Activated CD4-positive, alpha-beta T cell treated with anti-CD3 and anti-CD28 coated beads, Interleukin-2, amount 50 U/mL, for 4 hours (primary cell): ENCODE measurements at places on chromosomes 5 and 9.

GRCh38 chr5:111810112-111810511 lies 53.1 kb upstream of the NREP start:
- DNase-seq = no peak

GRCh38 chr5:136052692-136053335 lies 24.0 kb downstream of the TGFBI start:
- no peak for DNase-seq

- no peak for DNase-seq
Observed at GRCh38 chr5:2204366-2205184, 321.9 kb upstream of the IRX4 start.

DNA sequence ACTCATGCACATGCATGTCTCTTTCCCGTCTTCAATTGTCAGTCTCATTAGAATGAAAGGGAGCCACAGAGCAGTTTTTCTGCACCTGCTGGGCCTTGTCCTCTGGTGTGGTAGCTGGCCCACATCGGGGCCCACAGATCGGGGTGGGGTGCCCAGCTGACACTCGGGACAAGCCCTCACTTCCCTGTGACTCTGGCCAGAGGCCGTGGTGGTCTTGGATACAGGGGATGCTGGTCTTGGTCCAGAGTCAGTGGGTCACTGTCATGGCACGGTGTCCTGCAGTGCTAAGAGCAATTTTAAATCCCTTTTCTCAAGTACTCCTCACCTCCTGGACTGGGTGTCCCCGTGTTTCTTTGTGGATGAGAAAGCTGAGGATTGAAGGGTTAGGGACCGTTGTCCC lies 193.2 kb downstream of the CACNA1B start:
- no peak for DNase-seq

DNA sequence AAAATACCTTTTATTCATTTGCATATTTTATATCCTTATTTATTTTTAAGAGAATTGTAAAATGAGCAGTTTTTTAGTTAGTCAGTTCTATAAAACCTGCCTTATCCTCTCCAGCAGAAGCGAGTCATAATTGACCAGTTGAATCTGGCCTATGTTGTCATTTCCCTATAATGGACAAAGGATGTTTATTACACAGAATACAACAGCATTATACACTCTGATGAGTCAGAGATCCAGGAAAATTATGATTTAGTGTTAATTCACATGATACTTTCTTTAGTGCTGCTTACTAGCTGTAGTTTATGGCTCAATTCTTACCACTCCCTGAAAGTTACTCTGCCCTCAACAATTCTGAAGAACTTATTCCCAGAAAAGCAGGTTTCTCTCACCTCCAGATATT lies 26.8 kb upstream of the LURAP1L start:
- DNase-seq = no peak

DNA sequence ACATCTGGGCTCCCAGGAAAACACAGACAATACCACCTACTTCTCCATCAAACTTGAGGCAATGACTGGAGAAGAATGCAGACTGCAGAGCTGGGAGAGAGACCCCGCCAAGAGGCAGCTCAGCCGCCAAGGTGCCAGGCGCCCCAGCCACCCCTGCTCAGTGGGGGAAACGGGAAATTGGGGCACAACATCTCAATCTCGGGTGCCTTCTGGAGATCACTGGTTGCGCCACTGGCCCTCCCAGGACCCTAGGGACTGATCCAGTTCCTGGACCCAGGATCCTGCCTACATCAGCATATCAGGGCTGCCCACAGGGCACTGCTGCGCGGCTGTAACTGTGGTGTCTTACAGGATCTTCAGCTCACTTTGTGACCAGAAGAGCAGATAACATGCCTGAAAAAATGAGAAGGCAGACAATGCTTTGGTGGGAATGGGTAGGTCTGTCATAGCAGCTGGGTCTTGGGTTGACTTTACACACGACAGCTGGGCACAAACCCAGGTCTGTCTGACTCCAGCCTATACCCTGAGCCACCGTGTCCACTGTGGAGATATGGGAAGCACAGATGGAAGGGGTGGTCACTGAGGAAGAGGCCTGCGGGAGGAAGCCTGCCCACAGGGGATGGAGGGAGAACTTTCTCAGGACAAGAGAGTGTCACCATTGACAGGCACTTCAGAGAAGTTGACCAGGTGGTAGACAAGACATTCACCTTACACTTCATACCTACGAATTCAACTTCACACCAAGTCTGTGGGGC lies 135.2 kb upstream of the RAPGEF1 start:
- DNase-seq = no peak

- DNase-seq = no peak
Observed at GRCh38 chr9:124553738-124554137, 46.5 kb upstream of the NR5A1 start.

DNA sequence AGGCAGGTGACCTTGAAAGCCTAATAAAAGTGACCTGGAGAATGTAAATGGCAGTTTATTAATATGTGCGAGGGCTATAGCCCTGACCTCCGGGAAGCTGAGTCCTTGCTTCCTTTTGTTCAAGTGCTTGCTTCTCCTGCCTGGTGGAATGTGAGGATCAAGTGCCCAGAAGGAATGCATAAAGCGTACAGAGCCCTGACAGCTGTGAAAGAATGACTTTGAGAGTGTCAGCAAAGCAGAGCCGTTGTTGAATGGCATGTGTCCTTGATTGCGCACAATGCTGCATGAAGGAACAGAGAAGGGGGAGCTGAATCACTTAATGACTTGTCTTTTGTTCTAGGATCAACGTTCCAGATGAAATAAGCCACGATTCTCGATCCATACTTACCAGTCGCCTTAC lies 133.0 kb downstream of the SLF1 start:
- DNase-seq = no peak

- DNase-seq = no peak
Observed at GRCh38 chr9:19619221-19619620, 169.6 kb downstream of the SLC24A2 start.

- no peak for DNase-seq
Observed at GRCh38 chr9:105994970-105995369, 300.6 kb downstream of the TMEM38B start.

DNA sequence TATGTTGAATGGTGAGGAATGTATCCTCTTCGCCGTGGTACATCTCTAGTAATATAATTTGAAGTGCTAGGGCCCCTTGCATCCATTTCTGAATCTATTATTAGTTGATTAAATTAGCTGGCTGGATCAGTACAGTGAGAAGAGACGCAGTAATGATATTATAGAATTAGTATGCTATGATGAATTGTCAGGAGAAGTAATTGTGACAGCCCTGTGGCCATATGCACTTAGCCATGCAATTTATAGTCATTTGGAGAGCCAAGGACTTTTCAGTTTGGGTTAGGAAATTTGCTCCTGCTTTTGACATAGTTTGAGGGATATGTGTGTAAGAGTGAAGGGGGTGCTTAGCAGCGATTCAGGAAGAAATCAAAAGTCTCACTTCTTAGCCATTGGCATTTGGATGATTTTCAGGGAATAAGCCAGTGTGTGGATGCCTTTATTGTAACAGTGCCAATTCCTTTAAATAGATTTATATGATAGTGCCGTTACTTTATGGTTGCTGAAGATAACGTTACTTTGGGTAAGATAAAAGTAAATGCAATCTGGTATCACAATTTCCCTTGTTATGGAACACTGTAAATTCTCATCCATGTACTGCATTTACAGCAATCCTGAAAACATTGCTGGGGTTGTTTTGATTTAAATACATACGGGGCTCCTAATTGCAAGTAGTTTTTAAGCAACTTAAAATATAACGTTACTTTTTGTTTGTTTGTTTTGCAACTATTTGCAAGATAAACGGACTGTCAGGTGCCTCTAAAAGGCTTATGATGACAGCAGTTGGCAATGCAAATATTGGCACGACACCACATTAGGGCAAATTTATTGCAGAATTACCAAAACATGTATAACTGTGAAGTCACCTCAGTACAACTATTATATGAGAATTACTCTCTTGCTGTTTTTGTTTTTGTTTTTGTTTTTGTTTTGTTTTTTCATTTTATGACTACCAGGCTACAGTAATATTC lies 875.4 kb upstream of the WWC1 start:
- no peak for DNase-seq

DNA sequence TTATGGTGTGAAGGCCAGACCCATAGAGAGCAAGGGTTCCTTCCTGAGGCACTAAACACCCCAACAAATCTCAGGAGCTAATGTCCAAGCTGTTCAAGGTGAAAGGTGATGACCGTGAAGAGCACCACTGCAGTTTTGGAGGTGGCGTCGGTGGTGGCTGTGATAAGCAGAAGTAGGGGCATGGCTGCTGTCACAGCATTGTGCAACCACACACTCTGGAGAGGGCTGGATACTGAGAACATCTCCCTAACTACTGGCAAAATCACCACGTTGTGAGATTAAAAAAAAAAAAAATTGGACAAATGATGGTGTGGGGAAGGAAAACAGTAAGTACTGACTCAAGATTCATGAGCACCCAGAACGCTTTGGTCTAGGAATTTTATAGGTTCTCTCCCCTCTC lies 156.5 kb downstream of the PJA2 start:
- no peak for DNase-seq

- no peak for DNase-seq
Observed at GRCh38 chr5:120927950-120928530, 463.9 kb downstream of the PRR16 start.

- no peak for DNase-seq
Observed at GRCh38 chr5:96829297-96829696, 21.6 kb upstream of the ERAP1 start.

DNA sequence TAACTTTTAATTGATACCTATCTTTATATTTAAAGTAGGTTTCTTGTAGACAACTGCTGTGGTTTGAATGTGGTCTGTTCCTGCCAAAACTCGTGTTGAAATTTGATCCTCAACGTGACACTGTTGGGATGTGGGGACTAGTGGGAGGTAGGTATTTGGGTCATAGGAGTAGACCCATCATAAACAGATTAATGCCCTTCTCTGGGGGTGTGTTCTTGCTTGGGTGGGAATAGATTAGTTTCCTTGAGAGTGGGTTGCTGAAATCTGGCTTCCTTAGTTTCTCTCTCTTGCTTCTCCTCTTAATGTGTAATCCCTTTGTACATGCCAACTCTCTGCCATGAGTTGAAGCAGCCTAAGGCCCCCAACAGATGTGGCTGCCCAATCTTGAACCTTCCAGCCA lies 34.6 kb upstream of the IPPK start:
- DNase-seq = no peak

DNA sequence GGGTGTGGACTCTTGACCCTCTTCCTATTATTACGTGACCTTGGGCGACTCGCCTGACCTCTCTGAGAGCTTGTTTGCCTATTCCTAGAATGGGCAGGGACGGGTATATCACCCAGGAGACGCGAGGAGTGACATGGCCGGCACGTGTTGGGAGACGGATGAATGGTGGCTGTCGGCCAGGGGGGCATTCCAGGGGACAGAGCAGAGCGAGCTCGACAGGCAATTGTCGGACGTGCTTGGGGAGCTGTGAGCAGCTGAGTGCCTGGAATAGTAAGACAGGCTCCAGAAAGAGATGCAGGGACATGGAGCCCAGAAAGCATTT lies 29.3 kb upstream of the UNC5A start:
- DNase-seq = no peak
